C1 segment of cervical spinal cord (tissue), 14 donors: ENCODE measurements at places on chromosomes 1 and 21.

DNA sequence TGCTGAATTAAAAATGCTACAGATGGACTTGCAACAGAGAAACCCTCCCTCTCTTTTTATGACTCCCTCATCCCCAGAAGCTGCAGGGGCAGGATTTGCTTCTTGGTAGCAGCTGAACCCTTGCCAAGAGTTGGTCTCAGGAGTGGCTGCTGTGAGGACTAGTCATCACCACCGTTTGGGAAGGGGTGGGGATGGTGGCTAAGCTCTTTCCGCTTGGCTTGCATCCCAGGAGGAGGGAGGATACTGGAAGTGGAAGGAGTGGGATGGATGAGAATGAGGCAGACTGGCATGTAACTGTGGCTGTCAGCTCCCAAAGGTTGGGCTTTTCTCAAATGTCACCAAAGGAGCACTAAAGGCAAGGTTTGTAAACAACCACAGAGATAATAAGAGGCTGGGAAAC lies 50.8 kb upstream of the COL24A1 start:
- DNase-seq: no peak

DNA sequence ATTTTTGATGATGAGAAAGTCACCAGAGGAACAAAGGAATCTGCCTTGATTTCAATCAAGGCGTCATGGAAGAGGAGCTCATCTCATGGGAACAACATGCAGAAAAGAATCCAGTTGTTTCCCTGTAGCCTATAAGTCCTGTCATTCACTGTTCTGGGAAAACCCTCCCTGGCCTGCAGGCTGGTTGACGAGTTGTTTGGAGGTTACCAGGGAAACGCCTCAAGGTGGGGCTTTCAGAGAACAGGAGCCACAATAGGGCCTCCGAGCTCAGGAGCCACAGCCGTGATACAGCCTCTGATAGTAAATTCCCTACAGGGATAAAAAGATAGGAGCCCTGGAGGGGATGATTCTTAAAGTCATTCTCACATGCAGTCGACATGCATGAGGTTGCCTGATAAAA lies 135.2 kb downstream of the PSMG1 start:
- no peak for DNase-seq

- no peak for DNase-seq
These were observed 128.2 kb downstream of the GALNT2 start for GRCh38 chr1:230195199-230195598.

DNA sequence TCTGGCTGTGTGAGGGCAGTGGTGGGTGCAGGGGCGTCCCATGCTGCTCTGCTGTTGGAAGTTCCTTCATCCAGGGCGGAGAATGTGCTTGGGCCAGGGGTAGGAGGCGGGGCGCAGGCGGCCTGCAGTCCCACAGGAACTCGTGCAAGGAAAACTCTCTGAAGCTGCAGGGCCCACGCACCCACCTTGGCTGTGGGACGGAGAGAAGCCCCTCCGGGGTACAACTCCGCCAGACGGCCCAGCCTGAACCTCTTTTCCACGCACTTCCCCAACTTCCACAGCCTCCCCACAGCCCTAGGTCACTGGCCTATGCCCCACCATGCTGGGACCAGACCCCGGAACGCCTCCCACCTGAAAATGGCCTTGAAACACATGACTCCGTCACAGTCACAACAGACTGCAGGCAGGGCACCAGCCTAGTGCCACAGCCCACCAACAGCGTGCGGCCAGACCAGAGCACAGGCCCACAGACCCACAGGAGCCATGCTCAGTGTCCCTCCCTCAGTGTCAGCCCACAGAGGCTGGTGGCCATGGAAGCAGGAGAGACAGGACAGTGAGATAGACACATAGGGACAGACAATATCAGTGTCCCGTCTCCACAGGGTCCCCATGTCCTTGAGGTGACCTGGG lies 47.8 kb downstream of the WNT9A start:
- no peak for DNase-seq

DNA sequence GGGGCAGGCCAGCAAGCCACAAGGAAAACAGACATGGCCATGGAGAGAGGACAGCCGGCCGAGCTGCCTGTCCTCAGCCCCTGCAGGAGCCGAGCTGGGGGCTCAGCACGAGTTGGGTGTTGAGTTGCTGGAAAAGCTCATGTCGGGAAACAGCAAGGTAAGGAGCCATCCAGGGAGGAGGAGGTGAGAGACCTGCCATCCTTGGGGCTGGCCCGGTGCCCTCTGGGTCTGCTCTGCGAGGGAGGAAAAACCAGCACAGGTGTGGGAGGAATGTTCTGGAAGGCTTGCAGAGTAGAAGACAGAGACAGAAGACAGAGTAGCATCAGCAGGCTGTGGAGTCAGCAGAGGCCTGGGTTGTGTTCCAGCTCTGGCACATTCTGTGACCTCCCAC lies 548.8 kb downstream of the PTPRU start:
- no peak for DNase-seq

DNA sequence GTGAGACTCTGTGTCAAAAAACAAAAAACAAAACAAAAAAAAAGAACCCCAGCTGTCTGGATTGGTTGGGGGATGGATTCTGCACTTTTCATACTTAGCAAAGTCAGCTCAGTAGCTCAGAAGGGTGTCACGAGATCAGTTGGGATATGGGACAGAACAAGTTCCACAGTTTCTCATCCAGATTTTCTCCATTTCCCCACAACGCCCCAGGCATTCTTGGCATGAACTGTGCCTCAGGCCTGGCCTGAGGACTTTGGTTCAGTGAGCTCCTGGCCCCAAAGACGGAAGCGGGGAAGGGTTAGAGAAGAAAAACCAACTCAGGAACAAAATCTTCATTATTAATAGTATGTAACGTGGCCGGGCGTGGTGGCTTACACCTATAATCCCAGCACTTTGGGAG lies 1.9 kb downstream of the AKR7A2 start:
- no peak for DNase-seq

GRCh38 chr1:248231117-248231516 lies at the start of gene OR2M4:
Gene OR2M4, plus strand, starts transcription at chr1:248231417. Its CDS starts 7,512 bp downstream, at chr1:248238929.
- DNase-seq: no peak

DNA sequence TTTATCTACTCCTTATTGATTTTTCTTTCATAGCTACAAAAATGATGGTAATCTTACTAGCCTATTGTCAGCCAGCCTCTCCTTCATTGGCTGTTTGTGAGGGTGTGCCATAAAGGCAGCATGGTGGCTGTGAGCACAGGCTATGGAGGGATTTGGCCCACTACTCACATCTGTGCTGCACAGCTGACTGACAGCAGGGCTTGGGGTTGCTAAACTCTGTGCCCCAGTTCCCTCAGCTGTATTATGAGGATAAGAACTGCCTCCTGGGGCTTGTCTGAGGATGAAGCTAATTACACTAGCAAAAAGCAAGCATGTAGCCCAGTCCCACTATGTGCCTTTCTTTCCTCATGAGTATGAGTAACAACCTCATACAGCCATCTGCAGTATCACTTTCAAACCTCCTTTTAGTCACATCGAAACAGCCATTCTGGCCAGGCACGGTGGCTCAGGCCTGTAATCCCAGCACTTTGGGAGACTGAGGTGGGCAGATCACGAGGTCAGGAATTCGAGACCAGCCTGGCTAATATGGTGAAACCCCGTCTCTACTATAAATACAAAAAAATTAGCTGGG lies 66.2 kb downstream of the COQ8A start:
- DNase-seq: no peak

DNA sequence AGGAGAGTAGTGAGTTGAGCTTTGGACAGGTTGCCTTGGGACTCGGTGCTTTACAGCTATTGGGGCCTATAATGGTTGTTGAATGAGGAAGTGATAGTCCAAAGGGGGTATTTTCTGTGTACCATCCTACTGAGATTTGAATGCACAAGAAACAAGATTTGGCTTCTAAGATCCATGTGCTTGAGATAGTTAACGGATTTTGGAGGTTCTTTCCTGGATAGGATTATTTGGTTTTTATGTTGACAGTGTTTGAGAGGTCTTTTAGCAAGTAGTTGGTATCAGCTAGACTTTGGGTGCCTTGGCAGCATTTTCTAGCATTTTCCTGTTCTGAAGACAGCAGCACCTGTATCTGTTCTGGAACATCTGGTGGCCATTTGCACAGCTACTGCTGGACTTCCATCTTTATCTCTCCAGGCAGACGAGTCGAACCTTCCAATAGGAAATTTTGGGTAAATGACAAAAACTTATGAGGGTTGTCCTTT lies 3.6 kb upstream of the SCAF4 start:
- DNase-seq: no peak
